Gastroesophageal sphincter (tissue), 4 donors: ENCODE measurements at places on chromosomes 1 and 21. TPM values are rescaled to one million over a fixed set of nuclear protein-coding genes. Genes with fewer than 3 reads are reported as not detected.

Gene LCE1B
- not detected for total RNA-seq

Gene SRGAP2B
- 13.1 TPM for total RNA-seq

Gene SHE
- 10.6 TPM for total RNA-seq

Gene DLGAP3
- not detected for total RNA-seq

Gene MAP7D1
- 149 TPM for total RNA-seq

Gene XCL1
- total RNA-seq = 0.47 TPM

Gene KIF17
- total RNA-seq = 3.5 TPM

Gene RNPEP
- total RNA-seq = 40.0 TPM

Gene AGO4
- 35.4 TPM for total RNA-seq
